ENCODE measurements at places on chromosomes 4 and X.

- no peak for DNase-seq
Measured at GRCh38 chr4:110654254-110654635, 31.4 kb upstream of the PITX2 start.

DNA sequence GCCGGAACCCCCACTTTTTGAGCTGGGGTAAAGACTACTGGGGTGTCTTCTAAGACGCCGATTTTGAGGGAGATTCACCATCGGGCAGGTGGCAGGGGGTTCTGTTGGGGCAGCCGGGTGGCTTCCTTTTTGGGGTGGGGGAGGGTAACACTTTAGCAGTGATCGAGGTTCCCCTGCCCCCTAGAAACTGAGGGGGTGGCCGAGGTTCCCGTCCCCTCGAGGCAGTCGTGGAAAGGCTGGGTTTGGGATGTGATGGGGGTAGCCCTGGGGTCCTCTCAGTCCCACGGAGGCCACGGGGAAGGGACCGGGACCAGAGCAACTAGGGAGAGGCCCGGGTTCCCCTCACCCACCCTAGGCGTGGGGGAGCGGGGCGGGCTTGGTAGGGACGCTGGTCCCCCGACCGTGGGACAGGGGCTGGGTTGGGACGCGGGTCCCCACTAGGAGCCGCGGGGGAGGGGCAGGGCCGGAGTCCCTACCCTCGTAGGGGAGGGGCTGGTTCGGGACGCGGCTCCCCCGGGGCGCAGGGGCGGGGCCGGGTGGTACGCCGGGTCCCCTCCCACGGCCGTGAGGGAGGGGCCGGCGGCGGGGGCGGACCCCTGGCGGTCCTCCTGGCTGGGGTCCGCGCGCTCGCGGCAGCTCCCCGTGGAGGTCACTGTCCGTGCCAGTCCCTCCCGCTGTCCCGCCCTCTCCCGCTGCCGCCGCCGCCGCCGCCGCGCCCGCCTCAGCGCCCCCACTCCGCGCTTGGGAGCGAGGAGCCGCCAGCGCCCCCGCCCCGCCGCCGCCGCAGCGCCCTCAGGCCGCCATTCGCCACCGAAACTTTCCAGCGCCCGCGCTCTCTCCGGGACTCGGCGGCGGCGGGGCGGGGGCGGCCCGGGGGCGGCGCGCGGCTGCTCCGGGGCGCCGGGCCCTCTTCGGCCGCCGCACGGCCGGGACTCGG, at the start of gene TBL1X:
Gene TBL1X (plus strand): TSS at position 624 of the 937 bp plus-strand sequence. CDS start 188,529 bp downstream, outside the sequence.
- peak; percentile 49 for DNase-seq

DNA sequence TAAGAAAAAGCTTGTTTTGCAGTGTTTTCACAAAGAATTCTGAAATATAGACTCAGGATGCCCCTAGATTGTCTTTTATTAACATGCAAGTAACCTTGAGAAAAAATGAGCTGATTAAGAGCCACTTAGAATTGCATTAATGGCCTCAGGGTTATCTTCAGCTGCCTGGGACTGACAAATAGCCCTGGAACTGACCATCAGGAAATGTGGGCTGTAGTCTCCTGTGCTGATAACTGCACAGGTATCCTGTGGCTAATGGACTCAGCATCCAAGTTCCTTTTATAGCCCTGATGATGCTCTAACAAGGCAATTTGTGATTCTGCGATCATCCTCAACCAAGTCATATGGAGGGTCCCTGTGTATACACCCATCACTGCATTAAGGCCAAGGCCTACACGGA, 17.0 kb downstream of the CA5B start:
- DNase-seq: no peak

GRCh38 chrX:125398959-125399440, 79.3 kb downstream of the TEX13C start:
- DNase-seq: no peak

DNA sequence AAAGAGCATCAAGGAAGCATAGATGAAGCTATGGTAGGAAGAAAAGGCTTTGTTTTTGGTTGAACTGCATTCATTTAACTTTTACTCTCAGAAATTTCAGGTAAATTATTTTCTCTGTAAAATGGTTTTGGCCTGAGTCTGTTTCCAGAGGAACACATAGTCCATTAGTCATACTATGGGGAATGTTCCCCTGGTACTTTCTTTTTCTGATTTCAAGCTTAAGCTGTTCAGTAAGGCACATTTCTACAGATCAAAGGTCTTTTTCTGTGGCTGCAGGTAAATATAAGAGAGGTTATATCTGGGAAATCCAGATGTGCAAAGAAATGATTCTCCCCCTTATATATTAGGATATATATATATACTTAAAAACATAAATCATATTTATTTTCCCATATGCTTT, 1744.4 kb upstream of the ADGRL3 start:
- DNase-seq: no peak

DNA sequence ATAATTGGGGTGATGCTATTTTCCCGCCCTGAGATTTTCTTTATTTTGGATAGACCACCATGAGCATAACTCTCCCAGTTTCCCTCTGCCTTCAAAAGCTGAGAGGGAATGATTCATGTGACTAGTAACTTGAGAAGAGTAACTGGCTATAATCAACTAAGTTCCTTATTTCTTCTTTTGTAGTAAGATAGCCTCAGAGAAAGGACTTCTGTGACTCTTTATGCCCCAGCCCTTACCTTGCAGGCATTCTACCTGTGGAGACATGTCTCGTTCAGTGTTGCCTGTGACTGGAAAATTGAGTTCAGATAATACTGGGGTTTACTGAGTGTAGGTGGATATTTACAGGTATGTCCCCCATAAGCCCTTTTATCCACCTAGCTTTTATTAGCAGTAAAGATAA, 715.4 kb upstream of the HS3ST1 start:
- DNase-seq: no peak

- DNase-seq: no peak
Measured at GRCh38 chr4:183611210-183611830, 47.7 kb downstream of the RWDD4 start.

DNA sequence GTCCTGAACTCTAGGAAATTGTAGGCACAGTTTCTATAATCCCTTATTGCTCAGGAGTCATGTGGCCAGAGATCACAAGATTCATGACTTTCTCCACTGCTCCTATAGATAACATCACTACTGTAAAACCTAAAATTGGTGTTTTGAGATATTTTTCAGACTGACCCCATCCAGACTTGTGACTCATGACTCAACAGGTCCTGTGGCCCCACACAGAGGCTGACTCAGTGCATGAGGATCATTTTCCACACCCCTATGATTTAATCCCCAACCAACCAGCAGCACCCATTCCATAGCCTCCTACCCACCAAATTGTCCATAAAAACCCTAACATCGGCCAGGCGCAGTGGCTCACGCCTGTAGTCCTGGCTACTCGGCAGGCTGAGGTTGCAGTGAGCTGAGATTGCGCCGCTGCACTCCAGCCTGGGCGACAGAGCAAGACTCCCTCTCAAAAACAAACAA, 13.2 kb upstream of the XIAP start:
- DNase-seq: no peak

DNA sequence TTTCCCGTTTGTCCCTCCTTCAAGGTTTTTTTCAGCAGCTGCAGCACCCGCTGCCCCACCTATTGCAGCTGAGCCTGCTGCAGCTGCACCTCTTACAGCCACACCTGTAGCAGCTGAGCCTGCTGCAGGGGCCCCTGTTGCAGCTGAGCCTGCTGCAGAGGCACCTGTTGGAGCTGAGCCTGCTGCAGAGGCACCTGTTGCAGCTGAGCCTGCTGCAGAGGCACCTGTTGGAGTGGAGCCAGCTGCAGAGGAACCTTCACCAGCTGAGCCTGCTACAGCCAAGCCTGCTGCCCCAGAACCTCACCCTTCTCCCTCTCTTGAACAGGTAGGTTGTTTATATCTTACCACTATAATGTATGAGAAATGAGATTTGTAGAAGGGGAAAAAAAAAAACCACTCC, 4.5 kb downstream of the PRR27 start:
- DNase-seq: no peak

- DNase-seq: no peak
Measured at GRCh38 chr4:168800926-168801325, 209.1 kb downstream of the CBR4 start.

DNA sequence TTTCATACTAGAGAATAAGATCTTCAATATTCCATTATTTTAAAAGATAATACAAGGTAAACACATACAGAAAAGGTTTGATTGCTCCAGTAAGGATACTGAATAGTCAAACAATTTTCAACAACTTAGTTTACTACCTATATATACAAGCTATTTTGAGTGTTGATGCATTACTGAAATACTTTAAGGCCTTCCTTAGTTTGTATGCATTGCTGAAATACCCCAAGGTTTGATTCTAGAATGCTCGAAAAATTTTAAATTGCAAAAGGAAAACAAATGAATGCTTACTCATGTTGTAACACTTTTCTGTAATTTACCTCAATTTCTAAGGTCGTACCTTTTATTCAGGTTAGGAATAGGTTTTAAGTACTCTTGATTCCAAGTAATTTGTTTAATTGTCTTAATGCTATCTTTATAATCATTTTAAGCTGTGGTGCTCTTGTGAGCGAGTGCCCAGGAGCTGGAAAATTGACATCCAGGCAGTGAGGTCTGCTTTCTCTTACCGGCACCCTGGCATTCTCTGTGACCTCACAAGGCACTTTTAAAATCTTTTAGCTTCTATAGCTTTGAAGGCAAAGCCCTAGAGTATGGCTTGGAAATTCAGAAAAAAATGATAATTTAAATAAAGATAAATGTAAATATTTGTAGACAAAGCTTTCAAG, 114.0 kb downstream of the BMPR1B start:
- no peak for DNase-seq

GRCh38 chr4:25413261-25413660, 36.2 kb downstream of the ANAPC4 start:
- no peak for DNase-seq

GRCh38 chrX:1221296-1221845, 8.9 kb upstream of the CRLF2 start:
- no peak for DNase-seq

DNA sequence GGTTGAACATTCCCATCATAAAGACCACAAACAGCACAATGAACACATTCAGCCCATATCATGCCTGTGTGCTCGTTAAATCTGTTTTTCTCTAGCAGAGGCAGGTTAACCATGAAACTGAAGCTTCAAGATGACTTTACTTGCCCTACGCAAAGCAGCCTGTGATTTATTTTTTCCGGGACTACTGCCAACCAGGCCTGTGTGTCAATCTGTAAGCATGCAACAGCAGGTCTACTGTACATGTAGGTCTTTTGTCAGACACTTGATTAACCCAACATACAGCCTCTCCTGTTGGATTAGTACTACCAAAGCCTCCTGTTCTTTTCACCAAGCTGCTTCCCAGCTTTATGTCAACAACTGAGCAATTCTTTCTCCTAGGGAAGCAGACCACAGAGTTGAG, 85.5 kb upstream of the ACSL1 start:
- DNase-seq: no peak

- DNase-seq: no peak
Measured at GRCh38 chr4:62407534-62407933, 1207.4 kb downstream of the ADGRL3 start.

DNA sequence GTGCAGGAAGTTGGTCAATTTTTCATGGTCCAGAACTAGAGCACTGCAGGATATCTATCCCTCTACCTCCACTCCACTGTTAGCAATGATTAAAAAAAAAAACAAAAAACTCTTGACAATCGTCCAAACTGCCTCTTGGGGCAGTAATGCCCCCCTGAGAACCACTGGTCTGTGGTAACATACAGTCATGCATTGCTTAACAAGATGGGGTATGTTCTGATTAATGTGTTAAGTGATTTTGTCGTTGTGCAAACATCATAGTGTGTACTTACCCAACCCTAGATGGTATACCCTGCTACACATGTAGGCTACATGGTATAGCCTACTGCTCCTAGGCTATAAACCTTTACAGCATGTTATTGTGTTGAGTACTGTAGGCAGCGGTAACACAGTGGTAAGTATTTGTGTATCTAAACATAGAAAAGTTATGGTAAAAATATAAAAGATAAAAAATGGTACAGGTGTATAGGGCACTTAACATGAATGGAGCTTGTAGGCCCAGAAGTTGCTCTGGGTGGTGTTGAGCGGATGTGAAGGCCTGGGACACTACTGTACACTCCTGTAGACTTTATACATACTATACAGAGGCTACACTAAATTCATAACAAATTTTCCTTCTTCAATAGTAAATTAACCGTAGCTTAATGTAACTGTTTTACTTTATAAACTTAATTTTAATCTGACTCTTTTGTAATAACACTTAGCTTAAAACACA, 34.1 kb downstream of the ART3 start:
- DNase-seq: no peak

DNA sequence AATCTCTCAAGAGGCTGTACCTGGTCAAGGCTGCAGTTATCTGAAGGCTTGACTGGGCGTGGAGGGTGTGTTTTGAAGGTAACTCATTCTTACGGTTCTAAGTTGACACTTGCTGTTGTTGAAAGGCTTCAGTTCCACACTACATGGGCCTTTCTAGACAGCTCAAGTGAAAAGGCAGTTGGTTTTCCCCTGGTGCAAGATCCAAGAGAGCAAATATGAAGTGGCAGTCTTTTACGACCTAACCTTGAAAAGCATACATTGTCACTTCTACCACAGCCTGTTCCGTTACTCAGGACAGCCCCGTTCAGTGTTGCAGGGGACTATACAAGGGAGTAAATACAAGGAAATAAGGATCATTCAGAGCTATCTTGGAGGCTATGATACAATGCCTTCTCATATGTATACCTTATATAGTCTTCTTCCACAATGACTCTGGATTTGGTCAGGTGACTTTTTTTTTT, 46.2 kb downstream of the PDS5A start:
- no peak for DNase-seq

GRCh38 chr4:72568959-72569718, at the start of gene ADAMTS3:
TSS of gene ADAMTS3 (minus strand) at chr4:72569221. CDS start at chr4:72568762, 459 bp downstream.
- peak; percentile 32 for DNase-seq

DNA sequence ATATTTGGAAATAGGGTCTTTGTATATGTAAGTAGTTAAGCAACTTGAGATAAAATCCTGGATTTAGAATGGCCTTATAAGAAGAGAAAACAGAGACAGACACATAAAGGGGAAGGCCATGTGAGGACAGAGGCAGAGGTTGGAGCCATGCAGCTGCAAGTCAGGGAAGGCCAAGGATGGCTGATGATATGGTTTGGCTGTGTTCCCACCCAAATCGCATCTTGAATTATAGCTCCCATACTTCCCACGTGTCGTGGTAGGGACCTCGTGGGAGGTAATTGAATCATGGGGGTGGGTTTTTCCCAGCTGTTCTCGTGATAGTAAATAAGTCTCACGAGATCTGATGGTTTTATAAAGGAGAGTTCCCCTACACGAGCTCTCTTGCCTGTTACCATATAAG, 76.3 kb downstream of the STK32B start:
- DNase-seq: no peak

DNA sequence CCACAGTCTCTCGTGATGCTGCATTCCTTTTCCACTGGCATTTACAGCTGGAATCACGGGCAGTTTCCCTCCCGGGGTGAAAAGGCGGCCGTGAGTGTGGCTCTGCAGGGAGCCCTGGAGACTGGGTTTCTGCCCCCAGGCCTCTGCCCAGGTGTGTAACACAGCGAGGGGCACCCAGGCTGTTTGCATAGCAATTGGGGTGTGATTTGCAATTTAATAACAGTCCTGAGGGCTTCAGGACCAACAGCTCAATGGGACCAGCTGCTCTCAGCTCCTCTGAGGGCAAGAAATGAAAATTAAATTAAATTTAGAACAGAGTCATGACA, 99.0 kb upstream of the SHOX start:
- DNase-seq: no peak
